T-cell (primary cell): ENCODE measurements at places on chromosomes 7 and 10.

DNA sequence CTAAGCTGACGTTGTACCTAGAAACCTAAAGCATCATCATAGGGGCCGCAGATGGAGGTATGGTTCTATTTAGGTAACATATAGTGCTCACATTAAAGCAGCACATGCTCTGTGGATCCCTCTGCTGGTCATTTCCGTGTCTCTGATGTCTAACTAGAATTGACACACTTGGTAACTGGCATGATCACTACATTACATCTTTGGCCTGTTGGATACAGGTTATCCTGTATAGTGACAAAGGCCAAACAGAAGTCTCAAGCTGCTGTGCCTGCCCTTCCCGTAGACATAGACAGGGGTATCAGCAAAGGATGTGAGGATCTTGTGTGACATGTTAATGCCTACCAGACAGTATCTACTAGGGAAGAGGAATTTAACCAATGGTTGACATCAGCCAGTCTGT lies 51.2 kb downstream of the KIF5B start:
- no peak for DNase-seq

DNA sequence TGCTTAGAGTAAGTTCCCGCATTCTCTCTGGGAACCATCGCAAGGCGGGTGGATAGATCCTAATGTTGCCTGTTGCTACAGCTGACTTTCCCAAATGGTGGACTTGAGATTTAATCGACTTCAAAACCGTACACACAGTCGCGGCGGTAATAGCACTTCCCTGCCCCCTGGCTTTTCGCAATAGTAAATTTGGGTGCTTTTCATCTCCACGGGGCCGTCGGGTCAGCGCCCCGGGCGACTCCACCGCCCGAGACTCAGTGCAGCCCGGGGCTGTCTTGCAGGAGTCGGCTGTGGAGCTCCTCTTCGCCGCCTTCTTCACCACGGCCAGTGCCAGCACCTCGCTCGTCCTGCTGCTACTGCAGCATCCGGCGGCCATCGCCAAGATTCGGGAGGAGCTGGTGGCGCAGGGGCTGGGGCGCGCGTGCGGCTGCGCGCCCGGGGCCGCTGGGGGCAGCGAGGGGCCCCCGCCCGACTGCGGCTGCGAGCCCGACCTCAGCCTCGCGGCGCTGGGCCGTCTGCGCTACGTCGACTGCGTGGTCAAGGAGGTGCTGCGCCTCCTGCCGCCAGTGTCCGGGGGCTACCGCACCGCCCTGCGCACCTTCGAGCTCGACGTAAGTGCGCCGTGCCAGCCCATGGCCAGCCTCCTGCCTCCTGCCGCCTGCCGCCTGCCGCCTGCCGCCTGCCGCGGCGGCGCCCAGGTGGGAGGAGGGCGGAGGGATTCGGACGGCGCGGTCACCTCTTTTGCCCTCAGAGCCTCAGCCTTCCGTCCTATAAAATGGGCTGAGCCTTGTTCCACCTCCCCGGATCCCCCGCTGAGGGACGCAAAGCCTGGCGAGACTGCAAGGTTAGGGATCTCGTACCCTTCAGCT lies 5.3 kb downstream of the CYP26C1 start:
- no peak for DNase-seq

DNA sequence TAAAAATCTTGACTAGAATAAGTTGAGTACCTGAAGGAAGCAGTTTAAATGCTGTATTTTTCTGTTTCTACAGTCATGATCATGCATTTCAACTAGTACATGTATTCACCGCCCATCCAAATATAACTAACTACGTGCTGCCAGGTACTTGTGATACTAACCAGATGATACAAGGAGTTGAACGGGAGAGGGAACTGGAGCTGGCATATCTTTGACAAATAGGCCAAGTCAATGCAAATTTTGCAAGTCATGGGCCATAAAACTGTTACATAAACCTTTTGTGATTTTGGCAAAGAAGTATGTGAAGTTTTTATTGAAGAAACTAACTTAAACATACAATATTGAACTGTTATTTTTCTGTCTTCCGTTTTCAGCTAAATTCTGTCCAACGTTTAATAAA lies 14.5 kb downstream of the NUP42 start:
- no peak for DNase-seq

DNA sequence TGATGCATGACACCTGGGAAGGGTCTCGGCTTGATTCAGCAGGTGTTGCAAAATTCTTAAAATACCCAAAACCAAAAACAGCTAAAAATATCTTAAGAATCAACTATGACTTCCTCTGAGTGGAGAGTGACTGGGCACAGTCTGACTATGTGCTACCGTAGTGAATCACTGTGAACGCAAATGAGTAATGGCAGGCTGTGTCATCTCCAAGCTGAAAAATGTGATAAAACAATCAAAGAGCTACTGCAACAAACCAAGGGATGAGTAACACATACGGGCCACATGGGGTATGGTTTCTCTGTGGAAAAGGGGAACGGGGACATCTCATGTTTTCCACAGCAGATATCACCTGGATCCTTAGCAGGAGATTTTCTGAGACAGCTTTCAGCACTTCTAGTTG lies 127.5 kb downstream of the ABCA13 start:
- DNase-seq = no peak

- DNase-seq = no peak
Measured at GRCh38 chr7:64787295-64787694, 6.9 kb upstream of the ZNF138 start.

DNA sequence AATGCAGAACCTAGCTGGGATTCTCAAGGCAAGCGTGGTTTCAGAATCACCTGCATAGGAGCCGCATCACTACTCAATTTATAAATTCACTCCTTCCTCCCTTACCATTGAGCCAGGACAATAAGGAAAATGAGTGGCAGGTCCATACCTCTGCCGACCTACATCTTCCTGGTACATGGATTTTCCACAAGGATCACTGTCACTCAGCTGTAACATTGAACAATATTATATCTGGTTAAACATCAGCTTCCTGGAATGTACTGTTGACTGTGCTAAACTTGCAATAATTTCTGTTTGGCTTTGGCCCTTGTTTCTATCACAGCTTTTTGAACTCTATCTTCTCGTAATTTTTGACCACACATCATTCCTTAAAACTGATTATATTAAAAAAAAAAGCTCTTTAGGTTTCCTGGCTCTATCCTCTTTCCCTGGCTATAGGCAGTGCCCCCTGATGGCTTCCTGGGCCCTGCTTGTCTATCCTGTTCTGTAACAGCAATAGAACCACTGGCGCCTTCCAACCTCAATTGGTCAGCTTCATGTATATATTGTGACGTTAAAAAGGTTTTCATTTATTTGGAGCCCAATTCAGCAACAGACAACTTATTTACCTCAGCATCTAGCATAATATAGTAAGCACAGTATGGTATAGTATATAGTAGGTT lies 59.2 kb downstream of the RNLS start:
- DNase-seq = no peak

DNA sequence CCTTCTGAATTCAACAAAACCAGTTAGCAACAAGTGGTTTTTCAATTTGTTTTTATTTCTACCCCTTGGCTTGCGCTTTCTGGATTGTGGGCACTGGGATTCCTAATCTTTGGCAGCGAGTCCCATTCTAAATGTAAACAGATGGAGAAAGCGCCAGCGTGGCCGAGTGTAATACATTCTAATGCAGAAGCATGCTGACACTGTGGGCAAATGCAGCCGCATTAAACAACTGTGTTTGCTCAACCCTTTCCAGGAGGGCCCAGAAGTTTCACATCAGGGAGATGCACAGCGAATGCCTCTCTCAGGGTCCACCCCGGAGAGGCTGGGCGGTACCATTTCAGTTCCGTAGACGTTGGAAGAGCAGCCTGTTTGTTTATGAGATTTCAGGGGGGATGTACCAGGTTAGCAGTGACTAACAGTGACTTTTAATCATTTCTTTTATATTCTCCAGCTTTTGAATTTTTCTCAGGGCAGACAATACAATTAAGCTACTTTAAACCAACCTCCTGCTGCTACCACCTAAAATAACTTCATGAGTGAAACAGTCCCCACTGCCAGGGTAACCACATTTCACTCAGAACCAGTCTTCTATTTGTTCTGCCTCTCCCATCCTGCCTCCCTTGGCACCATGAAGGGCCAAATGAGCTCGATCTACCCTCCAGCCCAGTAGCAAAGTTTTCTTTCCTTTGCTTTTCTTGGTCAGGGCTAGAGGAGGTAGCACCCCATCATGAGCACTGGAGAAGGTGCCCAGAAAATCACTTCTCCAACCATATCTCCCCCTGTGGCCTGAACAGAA lies 164.2 kb upstream of the ITGB1 start:
- DNase-seq = no peak

DNA sequence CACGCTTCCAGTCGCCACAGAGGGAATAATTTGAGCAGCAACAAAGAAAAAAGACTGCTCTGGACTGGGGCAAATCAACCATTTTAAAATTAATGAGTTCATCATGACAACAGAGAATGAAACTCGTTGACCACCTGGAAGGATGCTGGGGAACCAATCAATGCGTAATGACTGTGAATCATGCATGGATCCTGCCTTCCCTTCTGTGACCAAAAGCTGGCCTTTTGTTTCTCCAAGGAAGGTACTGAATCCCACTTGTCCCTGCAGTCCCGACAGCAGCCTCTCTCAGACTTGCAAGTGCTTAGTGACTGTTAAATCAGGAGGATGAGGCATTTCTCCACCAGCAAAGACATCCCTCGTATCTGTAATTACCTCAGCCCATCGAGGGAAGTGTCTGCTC lies 68.0 kb upstream of the TNS3 start:
- DNase-seq = no peak

- DNase-seq = no peak
Measured at GRCh38 chr7:5598769-5599371, 175.2 kb upstream of the TNRC18 start.

GRCh38 chr7:47526466-47526865 lies 55.4 kb downstream of the TNS3 start:
- DNase-seq = no peak

DNA sequence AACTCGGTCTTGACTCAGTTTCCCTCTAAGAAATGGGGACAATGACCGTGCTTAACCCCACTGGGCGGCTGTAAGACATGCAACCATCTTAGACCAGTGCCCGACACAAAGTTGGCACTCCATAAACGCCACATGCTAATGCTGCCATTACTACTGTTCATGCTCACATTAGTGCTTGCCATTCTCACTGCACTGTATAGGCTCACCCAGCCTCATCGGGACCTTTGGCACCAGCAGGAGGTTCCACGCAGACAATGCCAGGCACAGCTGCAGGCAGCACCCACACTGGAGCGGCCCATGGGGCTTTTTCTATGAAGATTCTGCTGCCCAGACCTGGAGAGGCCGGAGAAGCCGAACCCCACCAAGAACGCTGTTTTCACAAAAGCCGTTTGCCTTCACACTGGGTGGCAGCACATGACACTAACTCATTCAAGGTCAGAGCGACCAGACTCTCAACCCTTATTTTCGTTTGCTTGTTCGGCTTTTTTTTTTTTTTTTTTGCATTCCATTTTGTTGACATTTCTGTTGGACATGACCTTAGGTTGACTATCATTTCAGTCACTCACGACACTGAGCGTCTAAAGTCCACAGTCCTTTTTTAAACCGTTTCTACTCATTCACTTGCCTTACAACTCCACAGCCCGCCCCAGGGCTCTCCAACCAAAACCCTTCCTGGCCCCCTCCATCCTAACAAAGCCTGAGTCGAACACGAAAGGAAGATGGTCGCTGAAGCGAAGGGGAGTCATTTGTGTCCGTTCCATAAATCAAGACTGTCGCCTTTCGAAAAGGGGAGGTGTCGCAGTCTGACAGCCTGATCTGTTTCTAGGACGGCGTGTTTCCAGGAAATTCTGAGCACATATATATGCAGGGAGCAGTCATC lies 124.4 kb upstream of the RNF32 start:
- DNase-seq = no peak

DNA sequence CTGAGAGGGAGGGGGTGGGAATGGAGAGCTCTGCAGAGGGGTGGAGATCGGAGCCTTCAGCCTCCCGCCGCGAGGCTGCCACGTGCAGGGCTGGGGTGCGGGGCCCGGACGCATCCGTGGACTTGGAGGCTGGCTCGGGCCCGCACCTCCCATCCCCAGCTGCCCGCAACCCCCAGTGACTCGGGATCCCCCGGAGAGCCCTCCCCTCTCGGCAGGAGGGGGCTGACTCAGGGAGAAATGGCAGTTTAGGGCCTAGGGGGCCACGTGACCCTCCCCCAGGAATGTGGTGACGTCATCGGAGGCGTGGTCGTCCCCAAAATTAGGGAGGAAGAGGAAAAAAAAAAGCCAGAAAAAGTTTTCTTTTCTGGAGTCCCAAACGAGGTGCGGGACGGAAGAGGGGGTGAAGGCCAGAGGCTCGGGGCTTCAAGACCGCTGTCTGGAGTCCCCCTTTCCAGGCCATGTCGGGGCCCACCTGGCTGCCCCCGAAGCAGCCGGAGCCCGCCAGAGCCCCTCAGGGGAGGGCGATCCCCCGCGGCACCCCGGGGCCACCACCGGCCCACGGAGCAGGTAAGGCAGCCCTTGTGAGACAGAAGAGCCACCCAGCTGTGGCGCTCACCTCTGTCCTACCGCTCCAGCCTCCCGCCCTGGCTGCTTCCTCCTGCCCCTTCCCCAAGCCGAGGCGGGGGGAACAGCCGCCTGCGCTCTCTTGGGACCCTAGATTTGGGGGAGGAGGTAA lies at the start of gene TRIP6:
Gene TRIP6 (plus strand): TSS at position 348 of the 736 bp plus-strand sequence. CDS start 111 bp downstream, at position 459.
- peak; percentile 25 for DNase-seq

DNA sequence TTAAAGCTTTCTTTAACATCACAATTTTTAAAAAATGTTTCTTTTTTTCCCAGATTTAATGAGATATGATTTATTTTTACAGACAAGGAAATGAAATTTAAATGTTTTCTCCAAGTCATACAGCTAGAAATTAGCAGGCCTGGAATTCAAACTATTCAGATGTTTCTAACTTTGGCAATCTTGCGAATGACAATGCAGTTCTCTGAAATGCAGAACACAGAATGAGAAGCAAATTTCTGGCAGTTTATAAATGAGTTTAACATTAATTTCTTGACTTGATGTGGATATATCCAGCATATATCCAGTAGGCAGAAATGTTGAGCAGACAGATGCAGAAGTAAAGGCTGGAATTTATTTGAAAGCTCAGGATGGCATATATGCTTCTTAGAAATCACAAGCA lies 227.5 kb downstream of the THSD7A start:
- DNase-seq = no peak

DNA sequence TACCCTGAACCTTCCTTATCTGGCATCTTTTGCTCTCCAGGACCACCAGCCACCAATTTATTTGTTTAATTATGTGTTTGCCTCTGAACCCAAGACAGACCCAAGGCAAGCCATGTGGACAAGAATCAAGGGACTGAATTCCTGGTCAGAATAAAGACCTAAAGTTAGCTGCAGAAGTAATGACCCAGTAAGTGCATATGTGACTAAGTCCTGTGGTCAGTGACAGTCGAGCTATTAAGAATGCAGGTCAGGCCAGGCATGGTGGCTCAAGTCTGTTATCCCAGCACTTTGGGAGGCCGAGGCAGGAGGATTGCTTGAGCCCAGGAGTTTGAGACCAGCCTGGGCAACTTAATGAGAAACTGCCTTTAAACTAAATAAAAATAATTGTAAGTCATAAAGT lies 139.4 kb downstream of the CCDC71L start:
- DNase-seq = no peak

GRCh38 chr7:83738291-83738835 lies 89.4 kb upstream of the SEMA3E start:
- DNase-seq = no peak

- DNase-seq = no peak
Measured at GRCh38 chr10:46544989-46545791, 11.3 kb downstream of the GPRIN2 start.
